ENCODE measurements at places on chromosomes 5 and 9.

- no peak for DNase-seq
Measured at GRCh38 chr5:72170101-72170500, 62.8 kb downstream of the MAP1B start.

- DNase-seq = no peak
Measured at GRCh38 chr5:59282726-59283125, 610.8 kb downstream of the PDE4D start.

GRCh38 chr5:121164632-121165031 lies 687.0 kb upstream of the FTMT start:
- no peak for DNase-seq

DNA sequence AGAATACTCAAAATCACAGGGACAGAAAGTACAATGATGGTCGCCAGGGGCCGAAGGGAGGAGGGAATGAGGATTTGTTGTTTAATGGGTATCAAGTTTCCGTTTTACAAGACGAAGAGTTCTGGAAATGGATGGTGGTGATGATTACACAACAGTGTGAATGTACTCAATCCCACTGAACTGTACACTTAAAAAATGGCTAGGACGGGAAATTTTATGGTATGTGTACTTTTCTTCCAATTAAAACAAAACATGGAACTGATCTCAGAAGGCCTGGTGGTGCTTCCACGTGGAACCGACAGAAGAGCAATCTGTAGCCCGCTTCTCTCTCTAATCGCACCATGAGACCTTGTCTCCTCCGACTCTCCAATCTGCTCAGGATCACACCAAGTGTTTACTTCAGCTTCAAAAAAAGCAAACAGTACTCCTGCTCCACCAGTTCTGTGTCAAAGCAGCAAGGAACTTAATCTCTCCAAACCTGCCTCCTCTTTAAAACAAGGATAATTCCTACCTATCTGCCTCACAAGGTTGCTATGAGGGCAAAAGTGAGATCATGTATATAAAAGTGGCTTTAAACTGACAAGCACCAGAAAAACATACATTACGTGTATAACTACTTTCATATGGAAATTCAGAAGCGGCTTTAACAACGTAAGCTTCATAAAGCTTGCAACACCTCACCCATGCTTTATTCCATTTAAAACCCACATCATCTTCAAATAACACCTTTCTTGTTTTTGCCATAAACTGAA lies 2.1 kb downstream of the ECPAS start:
- no peak for DNase-seq

DNA sequence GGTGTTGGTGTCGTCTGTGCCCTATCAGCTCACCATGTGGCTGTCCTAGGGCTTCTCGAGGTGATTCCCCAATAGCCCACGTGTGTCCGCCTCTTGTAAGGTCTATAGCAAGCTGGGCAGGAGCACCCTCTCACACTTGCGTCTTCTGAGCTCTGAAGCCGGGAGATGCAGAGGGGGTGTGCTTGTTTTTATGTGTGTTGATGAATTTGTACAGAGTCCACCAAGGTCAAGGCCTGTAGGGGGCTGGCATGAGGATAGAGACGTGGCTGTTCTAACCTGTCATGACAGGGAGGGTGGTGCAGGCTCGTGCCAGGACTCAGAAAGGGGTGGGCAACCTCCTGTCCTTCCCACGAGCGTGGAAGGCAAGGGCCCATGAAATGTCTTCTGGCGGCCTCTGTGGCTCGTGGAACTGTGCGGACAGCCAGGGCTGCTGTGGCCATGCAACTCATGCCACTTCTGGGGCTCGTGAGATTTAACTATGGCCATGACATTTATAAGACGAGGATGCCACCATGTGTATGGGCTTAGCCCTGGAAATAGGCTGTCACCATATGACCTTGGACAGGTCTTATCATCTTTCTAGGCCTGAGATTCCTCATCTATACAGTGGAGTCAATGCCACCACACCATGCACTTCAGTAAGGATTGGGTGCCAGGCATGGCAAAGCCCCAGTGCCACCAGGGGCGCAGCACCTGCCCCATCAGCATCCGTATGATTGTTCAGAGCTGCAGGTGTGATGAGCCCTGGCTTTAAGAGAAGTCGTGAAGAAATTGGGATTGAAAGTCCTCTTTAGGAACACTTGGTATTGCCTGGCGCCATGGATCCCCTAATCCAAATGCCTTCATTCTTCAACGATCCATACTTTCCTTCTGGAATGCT lies 2.3 kb upstream of the OLFM1 start:
- no peak for DNase-seq

GRCh38 chr9:92726971-92727715 lies 37.5 kb downstream of the BICD2 start:
- no peak for DNase-seq

DNA sequence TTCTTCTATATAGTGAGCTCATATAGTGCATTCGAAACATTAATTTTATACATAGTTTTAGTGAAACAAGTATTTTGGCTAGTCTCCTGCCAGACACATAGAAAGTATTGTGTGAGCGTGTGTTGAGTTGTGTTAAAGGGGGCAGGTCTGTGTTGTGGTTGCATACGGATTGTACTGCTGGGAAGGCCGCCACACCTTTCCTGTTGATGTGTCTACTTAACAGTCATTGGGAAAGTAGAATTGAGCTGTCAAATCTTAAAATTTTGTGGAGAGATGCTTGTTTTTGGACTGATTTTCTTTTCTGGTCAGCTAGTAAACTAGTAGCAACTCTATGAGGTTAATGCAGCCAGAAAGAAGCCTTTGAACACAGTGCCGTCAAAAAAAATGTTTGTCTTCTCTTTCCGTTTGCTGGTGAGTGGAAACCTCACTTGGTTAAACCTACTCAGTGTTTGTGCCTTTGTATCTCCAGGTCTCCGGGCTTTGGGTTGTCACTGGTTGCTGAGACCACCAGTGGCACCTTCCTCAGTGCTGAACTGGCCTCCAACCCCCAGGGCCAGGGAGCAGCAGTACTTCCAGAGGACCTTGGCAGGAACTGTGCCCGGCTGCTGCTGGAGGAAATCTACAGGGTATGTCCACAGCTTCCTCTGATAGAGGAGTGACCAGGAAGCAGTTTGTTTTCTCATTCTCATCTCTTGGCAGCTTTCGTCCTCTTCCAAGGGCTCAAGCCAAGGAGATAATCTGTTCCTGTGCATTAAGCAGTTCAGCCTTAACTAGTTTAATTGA lies 51.5 kb downstream of the RCL1 start:
- DNase-seq = no peak

GRCh38 chr5:98588215-98588614 lies 185.2 kb upstream of the RGMB start:
- no peak for DNase-seq

Measured in activated naive CD4-positive, alpha-beta T cell treated with anti-CD3 and anti-CD28 coated beads, Interleukin-2, amount 50 U/mL, for 16 hours (primary cell).